Pericardium fibroblast (primary cell): ENCODE measurements at places on chromosomes 7 and 10. TPM values are rescaled to one million over a fixed set of nuclear protein-coding genes. Genes with fewer than 3 reads are reported as not detected.

The AGMO gene
- 0.26 TPM in 1 of 2 replicates, not detected in the other for total RNA-seq

The FAM24B gene
- 0.68 and 3.2 TPM in 2 replicates for total RNA-seq

The SORCS1 gene
- 0.09 TPM in 1 of 2 replicates, not detected in the other for total RNA-seq

The NHLRC2 gene
- 13.9 and 14.1 TPM in 2 replicates for total RNA-seq
